ENCODE measurements at places on chromosomes 12 and 14.

DNA sequence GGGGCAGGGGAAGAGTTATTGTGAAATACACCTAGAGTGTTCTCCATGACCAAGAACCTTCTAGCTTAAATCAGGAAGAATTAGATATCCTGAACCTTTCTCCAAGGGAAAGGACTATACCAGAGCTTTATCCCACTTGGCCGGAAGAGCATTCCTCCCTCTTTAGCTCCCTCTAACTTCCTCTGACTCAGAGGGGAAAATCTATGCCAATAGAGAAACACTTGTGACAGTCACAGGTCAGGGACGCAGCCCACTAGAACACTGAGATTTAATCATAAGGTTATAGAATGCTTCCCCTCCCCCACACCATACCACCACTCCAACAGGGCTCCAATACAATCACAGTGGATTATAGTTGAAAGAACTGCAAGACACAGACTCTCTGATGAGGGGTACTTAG lies 55.4 kb upstream of the RFX4 start:
- no peak for DNase-seq

DNA sequence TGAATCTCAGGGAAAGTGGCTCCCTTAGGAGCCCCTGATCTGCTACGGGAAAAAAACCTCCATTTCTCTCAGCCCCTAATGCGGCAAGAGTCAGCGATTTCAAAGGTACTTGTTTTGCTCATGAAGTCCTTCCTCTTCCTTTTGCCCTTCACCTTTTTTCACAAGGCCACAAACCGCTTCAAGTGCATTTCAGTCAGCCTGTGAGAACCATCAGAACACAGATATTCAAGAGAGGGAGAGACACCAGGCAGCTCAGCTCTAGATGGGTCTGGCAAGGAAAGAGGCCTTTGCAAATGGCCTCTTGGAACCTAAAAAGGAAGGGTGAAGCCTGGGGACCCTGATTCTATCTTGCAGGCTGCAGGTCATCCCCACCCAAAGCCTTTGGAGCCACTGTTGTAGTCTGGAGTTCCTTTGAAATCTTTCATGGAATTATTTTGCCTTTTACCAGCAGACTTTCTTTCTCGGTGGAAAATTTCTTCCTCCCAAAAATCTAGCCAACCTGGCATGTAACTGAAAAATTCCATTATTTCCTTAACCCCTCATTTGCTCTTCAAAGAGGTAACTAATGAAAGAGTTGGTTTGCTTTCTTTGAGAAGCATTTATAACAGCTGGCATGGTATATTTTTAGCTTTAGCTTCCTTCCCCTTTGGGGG lies 145.0 kb downstream of the SAMD4A start:
- DNase-seq = no peak

GRCh38 chr12:53251477-53252348 lies 16.4 kb upstream of the ESPL1 start:
- no peak for DNase-seq

DNA sequence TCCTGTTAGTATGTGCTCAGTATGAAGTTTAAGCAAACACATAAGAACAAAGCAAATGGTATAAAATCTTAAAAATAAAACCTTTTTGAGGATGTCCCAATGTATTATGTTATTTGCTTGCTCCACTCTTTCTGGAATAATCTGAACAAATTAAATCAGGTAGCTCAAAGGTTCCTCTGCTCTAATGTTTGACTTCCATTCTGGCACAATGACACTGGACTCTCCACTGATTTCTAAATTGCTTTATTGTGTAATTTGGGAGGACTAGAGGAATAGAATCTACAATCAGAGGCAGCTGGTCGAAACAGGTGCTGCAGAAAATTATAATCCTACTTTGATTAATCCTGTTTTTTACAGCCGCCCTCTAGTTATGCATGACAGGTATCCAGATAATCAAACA lies 523.7 kb upstream of the FOXG1 start:
- no peak for DNase-seq

DNA sequence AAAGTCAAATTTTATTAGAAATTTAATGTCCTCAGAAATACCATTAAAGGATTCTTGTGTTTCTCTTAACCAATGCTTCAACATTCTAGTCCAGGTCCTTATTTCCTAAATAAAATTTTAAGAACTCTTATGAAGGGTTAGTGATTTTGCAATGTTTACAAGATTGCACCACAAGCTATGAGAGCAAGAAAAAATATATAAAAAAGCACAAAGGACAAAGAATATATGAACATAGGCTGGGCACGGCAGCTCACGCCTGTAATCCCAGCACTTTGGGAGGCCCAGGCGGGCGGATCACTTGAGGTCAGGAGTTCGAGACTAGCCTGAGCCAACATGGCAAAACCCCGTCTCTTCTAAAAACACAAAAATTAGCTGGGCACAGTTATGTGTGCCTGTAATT lies 7.7 kb downstream of the RACGAP1 start:
- no peak for DNase-seq

DNA sequence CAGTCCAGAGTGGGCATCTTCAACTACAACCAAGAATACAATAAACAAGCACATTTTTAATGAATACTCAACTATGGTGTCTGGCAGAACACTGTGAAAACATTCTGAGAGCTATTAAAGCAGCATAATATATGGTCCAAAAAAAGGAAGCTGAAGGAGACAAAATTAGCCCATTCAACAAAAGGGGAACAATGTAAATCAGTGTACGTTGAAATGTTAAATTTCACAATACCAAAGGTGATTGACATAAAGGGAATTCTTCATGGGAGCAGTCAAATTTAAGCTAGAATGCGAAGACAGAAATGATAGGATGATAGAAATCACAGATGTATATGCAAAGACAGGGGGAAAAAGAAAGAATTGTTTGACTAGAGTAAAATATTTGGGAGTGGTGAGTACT lies 41.3 kb upstream of the SYCP3 start:
- DNase-seq = no peak

- DNase-seq = peak; percentile 44
Observed at GRCh38 chr12:119340578-119340977, 6.0 kb downstream of the CCDC60 start.

- no peak for DNase-seq
Observed at GRCh38 chr12:40110586-40110985, 4.7 kb upstream of the SLC2A13 start.

- no peak for DNase-seq
Observed at GRCh38 chr12:111245701-111246476, 123.0 kb downstream of the PHETA1 start.

DNA sequence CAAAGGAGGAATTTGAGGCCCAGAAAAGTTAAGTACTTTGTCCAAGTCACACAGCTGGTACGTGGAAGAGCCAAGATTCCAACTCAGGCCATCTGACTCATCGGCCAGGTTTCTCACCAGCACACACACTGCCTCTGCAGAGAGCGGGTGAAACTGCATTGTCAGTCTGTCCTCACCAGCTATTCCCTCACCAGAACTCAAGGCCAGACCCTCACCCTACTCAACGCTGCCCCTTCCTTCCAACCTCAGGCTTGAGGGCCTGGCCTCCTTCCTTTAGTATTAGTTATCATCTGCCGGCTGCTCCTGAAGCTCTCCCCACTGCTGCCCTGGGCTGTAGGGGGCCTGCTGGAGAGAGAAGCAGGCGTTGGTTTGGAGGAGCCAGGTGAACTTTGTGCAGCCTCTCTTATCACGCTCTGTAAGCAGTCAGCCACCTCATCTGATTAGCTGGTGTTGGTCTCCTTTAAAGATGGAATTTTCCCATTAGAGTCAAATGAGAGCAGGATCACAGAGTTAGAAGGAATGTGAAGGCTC lies 16.6 kb upstream of the PLEK2 start:
- no peak for DNase-seq

DNA sequence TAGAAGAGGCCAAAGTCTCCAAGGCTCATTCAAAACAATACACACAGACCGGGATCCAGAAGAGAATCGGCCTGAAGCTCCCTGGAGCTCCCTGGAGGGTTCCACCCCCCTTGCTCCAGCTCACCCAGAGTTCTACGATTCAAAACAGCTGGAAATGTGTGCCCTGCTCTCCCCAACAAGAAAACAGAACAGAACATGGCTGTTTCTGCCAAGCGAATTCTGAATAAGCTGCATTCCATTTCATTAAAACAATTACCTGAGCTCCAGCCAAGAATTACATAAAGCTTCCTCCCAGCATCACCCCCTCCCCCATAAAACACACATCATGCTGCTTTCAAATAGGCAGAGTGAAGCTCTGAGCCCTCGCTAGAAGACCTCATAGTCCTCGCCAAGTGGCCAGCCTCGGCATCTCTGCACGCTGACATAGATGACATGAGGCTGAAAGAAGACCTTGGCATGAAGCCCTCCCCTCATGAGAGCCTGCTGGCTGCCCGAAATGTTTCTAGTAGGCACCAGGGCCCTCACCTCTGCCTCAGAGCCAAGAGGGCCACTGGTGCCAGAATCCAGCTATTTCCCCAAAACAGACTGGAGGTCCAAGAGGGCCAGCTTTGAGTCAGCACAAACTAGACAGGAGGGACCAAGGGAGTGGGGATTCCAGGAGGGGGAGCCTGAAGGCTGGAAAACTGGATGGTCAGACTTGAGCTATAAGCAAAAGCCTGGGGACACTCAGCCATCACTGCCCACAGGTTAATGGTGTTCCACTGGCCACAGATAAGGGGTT lies 8.3 kb downstream of the PXN start:
- no peak for DNase-seq

- no peak for DNase-seq
Observed at GRCh38 chr12:69546693-69547438, 38.4 kb upstream of the CCT2 start.

DNA sequence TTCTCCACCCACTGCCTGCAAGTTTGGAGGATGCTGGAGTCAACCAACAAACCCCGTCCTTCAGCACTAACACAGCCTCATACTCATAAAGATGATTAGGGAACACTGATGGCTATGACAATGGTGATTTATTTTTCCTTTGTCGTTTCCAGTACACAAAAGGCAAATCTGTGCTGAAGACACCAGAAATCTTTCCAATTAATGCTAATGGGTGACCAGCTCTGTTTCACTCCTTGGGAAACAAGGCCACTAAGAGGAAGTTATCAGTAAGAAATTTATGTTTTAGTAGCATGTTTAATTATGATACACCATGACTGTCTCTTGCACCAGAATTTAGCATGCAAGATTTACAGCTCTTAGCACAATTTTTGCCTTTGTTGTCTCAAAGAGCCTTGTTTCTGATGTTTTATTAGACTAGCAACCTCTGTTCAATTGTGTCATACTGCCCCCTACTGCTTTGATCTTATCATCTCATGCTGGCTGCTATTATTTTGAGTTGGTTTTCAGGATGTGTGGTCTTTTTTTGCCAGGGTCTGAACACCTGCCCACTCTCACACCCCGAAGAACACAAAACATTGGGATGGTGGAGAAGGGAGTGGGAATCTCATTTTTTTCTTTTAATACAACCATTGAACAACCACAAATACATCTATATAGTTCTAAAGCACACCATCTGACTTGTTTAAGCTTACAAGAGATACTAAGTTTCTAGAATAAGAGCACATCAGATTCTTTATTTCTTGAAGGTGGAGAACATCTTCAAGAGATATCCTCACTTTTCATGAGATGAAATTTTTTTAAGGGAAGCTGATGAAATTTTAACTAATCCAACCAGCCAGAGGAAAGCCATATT lies 160.9 kb downstream of the SPTSSA start:
- DNase-seq = no peak

DNA sequence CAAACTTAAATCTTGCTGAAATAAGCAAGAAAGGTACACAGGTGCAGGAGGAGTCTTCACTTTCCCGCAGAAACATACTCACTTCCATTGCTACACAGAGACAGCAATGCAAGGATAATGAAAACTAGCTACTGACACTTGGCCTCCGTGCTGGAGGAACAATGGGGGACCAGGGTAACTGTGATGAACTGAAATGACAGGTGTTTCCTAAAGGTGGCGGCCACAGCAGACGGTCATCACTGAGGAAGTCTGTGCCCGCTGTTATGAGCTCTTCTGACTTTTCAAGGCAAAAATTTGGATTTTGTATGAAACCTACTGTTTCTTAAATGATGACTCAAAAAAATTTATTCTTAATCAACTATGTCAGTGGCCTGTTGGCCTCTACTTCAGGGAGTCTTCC lies 189.4 kb downstream of the CACNA1C start:
- no peak for DNase-seq

GRCh38 chr12:26833743-26834490 lies 923 bp upstream of the ITPR2 start:
- no peak for DNase-seq

DNA sequence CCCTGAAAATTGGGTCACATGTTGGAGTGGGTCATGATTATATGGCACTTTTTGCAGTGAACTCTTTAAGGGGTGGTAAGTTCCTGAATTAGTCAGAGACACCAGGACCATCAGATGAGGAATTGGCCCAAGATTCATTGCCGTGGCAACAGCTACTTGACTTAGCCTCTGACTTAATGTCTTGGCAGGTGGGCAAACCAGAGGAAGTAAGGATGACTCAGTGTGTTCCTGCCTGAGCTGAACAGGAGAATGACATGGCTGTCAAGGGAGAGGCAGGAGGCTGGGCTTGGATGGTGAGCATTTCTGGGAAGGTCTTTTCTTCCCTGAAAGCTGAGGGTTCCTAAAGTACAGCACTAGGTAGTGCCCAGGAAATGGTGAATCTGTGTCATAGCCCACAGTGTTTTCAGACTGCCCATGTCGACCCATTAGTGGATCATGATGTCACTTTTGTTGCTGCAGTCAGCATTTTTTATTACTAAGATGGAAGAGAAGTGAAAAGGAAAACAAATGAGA lies 170.1 kb upstream of the PWP1 start:
- no peak for DNase-seq

GRCh38 chr12:100138048-100138802 lies 4.4 kb downstream of the BLTP3B start:
- no peak for DNase-seq

- DNase-seq = no peak
Observed at GRCh38 chr12:89163918-89164317, 188.4 kb downstream of the DUSP6 start.

DNA sequence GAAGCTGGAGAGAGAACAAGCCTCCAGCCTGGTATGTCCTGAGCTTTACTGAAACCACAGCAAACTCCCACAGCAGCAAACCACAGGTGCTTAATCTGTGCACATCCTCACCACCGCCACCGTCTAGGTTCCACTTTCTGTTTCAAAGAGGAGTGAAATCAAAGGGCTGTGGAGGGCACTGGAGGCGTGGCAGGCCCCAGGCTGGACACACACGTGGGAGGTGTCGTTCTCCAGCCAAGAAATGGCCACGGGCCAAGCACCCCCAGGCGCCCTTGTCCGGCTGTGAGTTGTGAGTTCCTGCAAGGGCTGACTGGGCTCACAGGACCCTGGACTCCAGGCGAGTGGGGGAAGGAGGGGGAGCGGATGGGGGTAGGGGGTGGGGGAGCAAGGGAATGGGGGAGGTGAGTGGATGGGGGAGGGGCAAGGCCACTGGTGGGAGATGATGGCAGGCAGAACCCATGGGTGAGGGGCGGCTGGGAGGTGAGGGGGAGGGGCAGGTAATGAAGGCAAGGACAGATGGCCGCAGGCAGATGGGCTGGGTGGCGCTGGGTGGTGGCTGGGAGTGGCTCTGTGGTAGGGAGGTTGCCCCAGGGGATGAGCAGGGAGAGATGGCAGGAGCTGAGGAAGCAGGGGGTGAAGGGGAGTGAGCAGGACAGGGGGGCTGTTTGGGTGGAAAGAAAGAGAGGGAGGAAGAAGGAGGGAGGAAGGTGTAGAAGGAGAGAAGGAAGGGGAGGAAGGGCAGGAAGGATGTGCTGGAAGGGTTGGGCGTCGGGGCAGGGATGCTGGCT lies 86.7 kb downstream of the NCOR2 start:
- no peak for DNase-seq

GRCh38 chr12:101695706-101696105 lies 1.7 kb upstream of the CHPT1 start:
- no peak for DNase-seq

All from NCI-H1436 treated with DMSO at 0.1 percent for 48 hours (cell line).